ENCODE measurements at places on chromosomes 1 and 21.

GRCh38 chr1:207259391-207259790 is 62.1 kb upstream of the CD55 start:
- no peak for DNase-seq

DNA sequence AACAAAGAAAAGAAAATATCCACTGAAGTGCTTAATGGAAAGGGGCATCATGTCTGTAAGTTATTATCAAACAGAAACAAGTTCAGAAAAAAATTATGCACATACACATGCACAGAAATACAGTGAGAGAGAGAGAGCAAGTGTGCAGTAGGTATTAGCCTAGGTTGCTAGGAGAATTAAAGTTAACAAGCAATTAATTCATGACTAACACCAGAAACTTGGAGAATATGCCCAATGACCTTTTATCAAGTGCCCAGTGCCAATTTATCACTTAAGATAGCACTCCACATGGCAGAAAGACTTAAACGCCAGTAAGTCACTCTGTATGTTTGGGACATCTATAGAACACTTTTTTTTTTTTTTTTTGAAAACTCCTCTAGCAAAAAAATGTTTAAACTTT is 56.2 kb upstream of the SLC16A1 start:
- no peak for DNase-seq

DNA sequence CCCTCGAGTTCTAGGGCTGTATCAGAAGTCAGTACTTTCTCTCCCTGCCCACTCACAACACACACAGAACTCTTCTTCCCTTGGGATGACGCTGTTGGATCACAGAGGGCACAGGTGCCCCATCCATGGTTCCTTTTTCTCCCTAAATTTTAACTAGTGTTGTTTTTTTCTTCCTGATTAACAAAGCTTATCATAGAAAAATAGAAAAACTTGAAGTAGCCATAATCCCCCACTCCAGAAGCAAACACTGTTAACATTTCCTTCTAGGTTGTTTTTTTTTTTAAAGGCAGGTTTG is 27.5 kb downstream of the NAV1 start:
- no peak for DNase-seq

DNA sequence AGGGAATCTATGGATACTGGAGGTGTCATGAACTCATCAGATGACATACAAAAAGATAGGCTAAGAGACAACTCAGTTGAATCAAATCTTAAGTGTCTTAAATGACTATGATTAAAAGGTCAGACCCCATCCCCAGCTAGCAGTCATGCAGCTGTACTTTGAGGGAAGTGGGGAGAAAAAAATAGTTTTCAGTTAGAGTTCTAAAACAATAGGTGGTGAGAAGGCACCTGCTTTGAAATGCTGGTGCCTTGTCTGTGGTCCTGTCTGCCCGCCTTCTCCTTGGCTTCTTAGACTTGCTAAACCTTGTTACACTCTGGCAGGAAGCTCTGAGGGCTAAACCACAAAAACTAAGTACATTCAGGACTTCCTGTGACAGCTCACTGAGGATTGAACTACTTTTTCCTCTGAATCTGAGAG is 15.3 kb downstream of the CD2 start:
- peak; percentile 23 for DNase-seq

DNA sequence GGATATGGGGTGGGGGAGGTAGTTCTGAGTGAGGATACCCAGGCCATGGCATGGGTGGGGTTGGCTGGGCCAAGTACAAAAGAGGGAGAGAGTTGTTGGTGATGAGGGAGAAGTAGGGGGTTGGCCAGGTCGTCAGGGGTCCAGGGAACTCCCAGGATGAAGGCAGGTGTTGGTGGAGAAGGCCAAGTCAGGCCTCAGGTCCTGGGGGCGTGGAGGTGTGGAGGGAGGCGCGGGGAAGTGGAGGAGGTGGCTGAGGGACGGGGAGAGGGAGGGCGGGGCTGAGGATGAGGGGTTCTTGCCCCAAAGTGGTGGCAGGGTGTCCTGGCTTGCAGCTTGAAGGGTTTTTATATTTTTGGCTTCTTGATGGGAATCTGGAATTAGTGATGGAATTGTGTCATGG is 61.1 kb downstream of the FOXO6 start:
- DNase-seq = no peak

DNA sequence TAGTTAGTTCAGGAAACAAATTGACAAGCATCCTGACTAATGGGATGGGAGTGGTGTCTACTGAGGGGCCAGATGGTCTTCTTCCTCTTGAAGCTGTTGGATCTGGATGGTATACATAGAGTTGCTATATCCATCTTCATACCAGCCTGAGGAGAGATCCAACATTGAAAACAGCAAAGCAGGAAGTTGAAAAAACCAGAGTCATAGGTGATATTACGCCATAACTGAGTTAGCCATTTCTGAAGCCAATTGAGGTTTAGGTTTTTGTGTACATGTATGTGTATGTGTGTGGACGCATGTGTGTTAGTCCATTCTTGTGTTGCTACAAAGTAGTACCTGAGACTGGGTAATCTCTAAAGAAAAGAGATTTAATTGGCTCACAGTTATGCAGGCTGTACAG is 2.3 kb upstream of the TSPAN2 start:
- no peak for DNase-seq

Measured in activated CD4-positive, CD25-positive, alpha-beta regulatory T cell (primary cell).